Psoas muscle (tissue), 8 donors: ENCODE measurements at places on chromosomes 6 and 20. TPM values are rescaled to one million over a fixed set of nuclear protein-coding genes. Genes with fewer than 3 reads are reported as not detected.

DNA sequence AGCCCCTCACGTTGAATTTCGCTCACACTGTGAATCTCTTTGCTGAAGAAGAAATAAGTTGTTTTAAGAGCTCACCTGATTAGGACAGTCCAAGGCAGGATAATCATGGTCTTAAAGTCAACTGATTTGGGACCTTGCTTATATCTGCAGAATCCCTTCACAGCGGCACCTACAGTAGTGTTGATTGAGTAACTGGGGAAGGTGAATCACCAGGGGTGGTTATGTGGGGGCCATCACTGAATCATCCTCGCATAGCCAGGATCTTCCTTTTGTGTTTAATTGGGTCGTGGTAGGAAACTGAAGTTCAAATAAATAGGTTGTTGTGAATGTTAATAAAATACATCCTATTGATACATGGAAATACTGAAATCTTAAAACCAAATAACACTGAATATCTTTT is 20.2 kb upstream of the MICA start:
- H3K27ac ChIP-seq, result no peak overlapping the region
- no peaks in the 10 kb centered on the region for H3K4me1 ChIP-seq
- no peak for DNase-seq
- peaks cover 16% of the 10 kb centered on the region for H3K27me3 ChIP-seq
- H3K36me3 ChIP-seq, result no peaks in the 10 kb centered on the region

DNA sequence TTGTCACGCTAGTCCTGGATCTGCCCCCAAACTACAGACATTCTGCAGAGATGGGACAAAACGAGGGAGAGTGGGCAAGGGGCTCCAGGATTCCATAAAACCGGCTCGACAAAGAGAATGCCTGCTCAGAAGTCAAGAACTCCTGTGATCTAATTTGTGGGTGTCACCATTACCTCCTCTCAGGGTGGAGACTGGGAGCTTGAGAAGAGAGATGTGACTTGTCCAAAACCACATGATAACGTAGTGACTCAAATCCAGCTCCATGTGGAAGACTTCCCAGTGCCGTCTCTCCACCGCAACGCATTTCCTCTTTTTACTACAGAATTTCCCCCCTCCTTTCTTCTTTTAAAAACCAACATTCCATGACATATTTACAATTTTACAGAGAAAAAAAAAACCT is 44.3 kb downstream of the TRERF1 start:
- no peak for DNase-seq
- no peak overlapping the region for H3K4me3 ChIP-seq
- no peak overlapping the region for H3K27ac ChIP-seq
- H3K27me3 ChIP-seq, result no peaks in the 10 kb centered on the region
- no peaks in the 10 kb centered on the region for H3K36me3 ChIP-seq

GRCh38 chr20:23937303-23938117 is 51.1 kb downstream of the GGTLC1 start:
- no peak overlapping the region for H3K27ac ChIP-seq
- no peaks in the 10 kb centered on the region for H3K36me3 ChIP-seq
- no peak overlapping the region for H3K4me3 ChIP-seq
- DNase-seq, result no peak

- H3K4me1 ChIP-seq, result no peaks in the 10 kb centered on the region
- H3K27me3 ChIP-seq, result no peaks in the 10 kb centered on the region
- no peaks in the 10 kb centered on the region for H3K36me3 ChIP-seq
- DNase-seq, result peak; percentile 46
- no peak overlapping the region for H3K4me3 ChIP-seq
These were observed 942.9 kb upstream of the EPHA7 start for GRCh38 chr6:94362061-94362864.

- no peaks in the 10 kb centered on the region for H3K27me3 ChIP-seq
- DNase-seq, result no peak
- peaks cover 20% of the 10 kb centered on the region for H3K4me1 ChIP-seq
- peak overlapping the region; percentile 12 for H3K27ac ChIP-seq
- H3K36me3 ChIP-seq, result peaks cover 76% of the 10 kb centered on the region
These were observed 5.4 kb downstream of the NQO2 start for GRCh38 chr6:3005077-3005476.

The CEP43 gene
- 7.3 TPM for total RNA-seq

The NTSR1 gene
- total RNA-seq, result not detected

DNA sequence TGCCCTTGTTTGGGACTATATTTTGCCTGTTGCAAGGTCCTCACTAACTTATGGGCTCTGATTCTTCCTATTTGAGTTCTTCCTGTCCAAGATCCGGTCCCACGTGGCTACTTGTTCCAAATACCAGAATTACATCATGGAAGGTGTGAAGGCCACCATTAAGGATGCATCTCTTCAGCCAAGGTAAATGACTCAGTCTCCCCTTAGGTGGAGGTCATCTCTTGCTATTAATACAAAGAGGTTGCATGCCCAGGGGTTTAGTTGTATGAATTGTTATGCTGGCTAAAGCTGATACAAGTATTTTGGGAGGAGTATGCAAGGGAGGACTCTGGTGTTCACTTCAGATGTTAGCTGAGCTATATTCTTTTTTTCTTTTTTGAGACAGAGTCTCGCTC is 9.1 kb downstream of the RNF114 start:
- H3K27ac ChIP-seq, result no peak overlapping the region
- H3K36me3 ChIP-seq, result peaks cover 95% of the 10 kb centered on the region
- H3K4me3 ChIP-seq, result no peak overlapping the region
- H3K27me3 ChIP-seq, result no peaks in the 10 kb centered on the region

DNA sequence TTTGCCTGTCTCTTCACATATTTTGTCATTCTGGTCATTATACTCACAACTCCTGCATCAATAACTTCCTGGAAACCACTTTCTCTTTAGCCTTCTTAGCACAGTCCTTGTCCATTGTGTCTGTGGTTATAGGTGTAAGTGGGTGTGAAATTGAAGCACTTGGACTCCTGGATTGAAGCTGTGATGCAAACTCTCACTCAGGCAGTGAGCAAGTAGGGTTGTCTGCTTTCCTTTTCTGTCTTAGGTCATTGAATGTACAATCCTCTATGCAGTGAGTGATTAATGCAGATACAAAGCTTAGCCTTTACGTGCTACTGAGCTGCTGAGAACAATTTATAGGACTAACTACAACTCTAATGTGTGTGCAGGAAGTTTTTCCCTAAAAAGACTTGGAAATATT is 54.8 kb downstream of the ADGRB3 start:
- no peaks in the 10 kb centered on the region for H3K4me1 ChIP-seq
- H3K27ac ChIP-seq, result no peak overlapping the region
- no peaks in the 10 kb centered on the region for H3K27me3 ChIP-seq
- no peak overlapping the region for H3K4me3 ChIP-seq

DNA sequence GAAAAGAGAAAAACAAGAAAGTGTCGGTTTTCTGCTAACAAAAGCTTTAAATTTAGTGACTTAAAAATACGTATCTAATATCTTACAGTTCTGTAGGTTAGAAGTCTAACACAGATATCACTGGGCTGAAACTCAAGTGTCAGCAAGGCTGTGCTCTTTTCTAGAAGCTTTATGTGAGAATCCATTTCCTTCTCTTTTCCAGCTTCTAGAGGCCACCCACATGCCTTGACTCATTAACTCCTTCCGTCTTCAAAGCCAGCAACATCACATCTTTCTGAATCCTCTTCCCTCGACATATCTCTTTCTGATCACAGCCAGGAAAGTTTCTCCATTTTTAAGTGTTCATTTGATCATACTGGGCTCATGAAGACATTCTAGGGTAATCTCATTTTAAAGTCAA is 262.0 kb downstream of the MAFB start:
- no peak overlapping the region for H3K27ac ChIP-seq
- H3K4me3 ChIP-seq, result no peak overlapping the region
- no peak for DNase-seq
- H3K36me3 ChIP-seq, result no peaks in the 10 kb centered on the region
- H3K27me3 ChIP-seq, result no peaks in the 10 kb centered on the region
- H3K4me1 ChIP-seq, result no peaks in the 10 kb centered on the region

DNA sequence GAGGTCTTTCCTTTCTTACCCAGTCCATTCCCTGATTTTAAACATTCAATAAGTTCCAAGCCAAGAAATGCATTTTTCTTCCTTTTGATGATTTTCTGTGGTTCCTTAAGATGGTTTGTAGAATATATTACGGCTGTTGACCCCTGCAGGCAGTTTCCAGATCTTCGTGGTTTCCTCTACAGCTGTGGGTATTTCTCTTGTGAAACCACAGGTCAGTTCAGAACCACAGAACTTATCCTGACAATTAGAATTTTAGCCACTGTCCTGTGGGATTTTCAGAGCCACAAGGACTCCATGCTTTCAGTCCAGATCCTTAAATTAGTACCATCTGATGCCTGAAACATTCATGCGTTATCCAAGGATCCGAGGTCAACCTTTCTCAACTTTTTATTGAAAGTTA is 29.7 kb upstream of the EXOC2 start:
- H3K4me3 ChIP-seq, result no peak overlapping the region
- H3K4me1 ChIP-seq, result no peaks in the 10 kb centered on the region
- H3K27ac ChIP-seq, result no peak overlapping the region

The FLOT1 gene
- 141 TPM for total RNA-seq
